ENCODE measurements at places on chromosomes 13 and 19. TPM values are rescaled to one million over a fixed set of nuclear protein-coding genes. Genes with fewer than 3 reads are reported as not detected.

The PNMA8B gene
- total RNA-seq: 0.81 TPM

The KIR2DL4 gene
- not detected for total RNA-seq

The SIGLEC6 gene
- total RNA-seq: not detected

The TTYH1 gene
- total RNA-seq: not detected

The CELF5 gene
- total RNA-seq: not detected

The FFAR3 gene
- not detected for total RNA-seq

The CEACAM4 gene
- total RNA-seq: not detected

The KLK14 gene
- total RNA-seq: not detected

The CEACAM7 gene
- total RNA-seq: not detected
